ENCODE measurements at places on chromosomes 4 and X.

DNA sequence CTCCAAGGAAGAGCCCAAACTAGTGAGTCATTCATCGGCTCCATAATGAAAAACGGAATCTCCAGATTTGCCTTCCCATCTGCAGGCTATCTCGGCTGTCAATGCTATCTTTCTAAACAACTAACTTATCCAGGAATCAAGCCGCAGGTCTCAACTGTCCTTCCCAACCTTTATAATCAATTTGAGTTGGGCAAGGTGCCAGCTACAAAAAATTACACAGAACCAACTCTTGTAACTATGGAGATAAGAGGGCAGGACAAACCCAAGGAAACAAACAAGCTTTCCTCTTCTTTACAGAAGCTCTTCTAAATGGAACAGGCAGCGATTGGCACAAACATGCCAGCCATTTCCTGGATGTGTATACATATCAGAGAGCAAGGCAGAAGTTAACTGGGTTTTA lies 61.2 kb upstream of the RAI2 start:
- no peak for DNase-seq

- DNase-seq, result no peak
Observed at GRCh38 chr4:157300701-157301100, 80.2 kb downstream of the GRIA2 start.

DNA sequence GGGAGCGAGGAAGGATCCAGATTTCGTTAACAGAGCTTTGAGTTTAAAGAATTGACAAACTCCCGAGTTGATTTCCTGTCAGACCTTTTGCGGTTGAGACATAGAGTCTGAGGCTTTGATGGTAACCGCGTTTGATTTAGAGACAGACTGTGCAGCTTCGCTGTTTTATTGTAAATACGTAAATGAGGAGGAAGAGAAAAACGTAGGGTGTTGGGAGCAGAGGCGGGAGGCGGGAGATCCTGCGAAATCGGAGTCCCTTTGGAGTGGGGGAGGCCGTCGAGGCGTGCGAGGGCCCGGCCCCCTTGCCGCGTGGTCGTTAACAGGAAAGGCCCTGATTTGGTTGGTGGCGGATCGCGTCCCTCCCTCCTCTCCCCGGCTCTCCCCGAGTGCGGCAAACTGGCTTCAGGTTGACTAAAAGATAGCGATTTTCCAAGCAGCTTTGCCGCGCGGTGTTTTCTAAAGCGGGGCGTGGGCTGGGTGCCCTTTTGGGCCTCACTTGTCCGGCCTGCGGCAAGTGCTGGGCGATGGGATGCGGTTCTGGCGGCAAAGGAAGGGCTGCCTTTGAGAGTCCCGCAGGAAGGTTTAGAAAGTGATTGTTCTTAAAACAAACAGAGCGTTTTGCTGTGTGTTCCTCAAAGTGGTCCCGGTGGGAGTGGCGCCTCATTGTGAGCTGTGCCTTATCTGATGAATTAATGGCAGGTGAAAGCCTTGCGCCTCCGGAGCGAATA lies 857 bp downstream of the SCML1 start:
- peak; percentile 48 for DNase-seq

- no peak for DNase-seq
Observed at GRCh38 chr4:46994007-46994405, 625 bp upstream of the GABRA4 start.

DNA sequence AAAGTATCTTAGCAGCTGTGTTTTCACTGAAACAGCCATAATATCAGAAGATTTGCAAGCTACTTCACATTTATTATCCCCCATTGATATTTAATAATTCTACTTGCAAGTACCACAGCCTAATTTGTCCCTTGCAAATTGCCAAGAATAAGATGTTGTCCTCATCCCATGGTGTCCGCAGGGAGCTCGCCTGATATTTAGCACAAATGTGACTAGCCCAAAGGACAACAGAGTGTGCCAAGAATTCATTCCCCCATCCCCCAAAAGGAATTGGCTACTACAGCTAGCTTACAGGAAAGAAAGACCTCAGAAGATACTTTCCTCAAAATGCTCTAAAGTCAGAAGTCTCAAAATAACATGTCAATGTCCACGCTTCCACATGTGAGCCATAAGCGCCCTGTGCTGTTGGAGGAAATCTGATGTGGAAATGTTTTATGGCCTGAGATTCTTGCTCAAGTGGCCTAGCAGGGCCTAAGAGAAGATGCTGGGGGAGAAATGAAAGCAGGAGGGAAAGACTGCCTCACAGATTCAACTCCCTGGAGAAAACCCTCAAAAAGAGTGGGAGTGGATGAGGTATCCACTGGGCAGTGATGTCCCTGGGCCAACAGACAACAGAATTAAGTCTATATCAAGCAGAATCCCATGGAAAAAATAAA lies 111.4 kb downstream of the SH3KBP1 start:
- DNase-seq, result no peak

DNA sequence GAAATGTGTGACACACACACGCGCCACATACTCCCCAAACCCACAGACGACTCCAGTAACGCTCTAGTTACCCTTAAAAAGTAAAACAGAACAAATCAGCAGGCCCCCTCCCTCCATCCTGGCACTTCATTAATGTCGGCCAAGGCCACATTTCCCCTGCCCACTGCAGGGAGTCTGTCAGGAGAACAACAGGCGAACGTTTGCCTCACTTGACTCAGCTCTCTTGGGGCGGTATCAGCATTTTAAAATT lies 671 bp upstream of the FHIP1A start:
- DNase-seq, result no peak

DNA sequence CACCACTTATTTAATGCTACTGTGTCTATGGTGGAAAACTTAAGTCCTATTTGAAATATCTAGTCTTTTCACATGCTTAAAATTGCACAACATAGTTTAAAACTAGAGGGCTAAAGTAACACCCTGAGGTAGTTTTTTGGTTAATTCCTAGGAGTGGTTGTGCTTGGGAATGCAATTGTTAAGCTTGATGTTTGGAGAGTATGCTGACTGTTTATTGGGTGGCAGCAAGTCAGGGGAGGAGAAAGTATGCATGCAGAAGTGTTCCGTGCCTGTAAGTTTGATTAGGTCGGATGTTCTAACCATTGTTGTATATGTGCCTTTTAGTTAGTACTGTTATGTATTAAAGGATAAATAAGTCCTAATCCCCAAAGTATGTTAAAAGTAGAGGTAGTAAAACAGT lies 40.5 kb downstream of the CXCL8 start:
- no peak for DNase-seq

GRCh38 chr4:140090215-140090731 lies 63.7 kb downstream of the MAML3 start:
- no peak for DNase-seq

DNA sequence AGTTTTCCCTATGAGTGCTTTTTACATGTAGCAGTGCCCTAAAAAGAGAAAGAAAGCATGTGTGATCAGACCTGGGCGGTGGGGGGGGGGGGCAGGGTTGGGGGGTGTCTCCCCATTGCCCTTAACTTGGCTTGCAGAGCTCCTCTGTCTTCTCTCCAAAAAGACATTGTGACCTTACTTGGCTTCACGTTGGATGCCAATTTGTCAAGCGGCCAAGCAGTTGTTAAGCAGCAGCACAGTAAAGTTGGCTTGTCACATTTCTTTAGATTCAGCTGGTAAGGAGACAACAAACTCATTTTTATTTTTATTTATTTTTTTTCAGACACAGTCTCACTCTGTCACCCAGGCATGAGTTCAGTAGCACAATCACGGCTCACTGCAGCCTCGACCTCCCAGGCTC lies 57.3 kb upstream of the ZNF157 start:
- no peak for DNase-seq

DNA sequence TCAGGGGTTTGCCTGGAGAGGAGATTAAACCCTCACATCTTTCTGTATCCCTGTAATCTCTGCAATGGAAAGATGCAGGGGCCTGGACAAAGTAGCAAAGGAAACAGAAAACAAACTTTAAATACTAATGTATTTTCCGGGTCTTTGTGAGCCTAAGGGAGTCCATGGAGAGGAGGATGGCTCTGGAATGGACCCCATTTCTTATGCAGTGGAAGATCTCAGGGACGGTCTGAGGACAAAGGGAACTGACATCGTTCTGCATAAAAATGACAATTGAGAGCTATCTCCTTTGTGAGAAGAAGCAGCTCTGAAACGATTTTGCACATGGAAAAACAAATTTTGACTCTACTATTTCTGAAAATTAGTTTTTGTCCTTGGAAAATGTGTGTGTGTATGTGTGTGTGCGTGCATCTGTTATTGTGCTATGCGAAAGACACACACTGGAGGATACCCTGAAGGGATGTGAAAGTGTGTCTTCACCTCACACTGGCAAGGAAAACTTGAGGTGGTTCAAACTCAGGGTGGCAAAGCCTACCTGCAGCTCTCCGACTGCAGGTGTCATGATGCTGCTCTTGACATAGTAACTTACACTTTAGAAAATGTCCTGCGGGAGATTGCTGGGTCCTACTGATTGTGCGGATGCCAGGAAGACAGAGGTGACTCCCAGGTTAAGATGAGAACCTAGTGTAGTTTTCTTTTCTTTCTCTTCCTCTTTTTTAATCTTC lies 126.4 kb upstream of the JADE1 start:
- no peak for DNase-seq

GRCh38 chr4:4437798-4438470 lies 51.0 kb downstream of the NSG1 start:
- no peak for DNase-seq

- peak; percentile 38 for DNase-seq
Observed at GRCh38 chrX:46573892-46574773, 568 bp downstream of the CHST7 start.

DNA sequence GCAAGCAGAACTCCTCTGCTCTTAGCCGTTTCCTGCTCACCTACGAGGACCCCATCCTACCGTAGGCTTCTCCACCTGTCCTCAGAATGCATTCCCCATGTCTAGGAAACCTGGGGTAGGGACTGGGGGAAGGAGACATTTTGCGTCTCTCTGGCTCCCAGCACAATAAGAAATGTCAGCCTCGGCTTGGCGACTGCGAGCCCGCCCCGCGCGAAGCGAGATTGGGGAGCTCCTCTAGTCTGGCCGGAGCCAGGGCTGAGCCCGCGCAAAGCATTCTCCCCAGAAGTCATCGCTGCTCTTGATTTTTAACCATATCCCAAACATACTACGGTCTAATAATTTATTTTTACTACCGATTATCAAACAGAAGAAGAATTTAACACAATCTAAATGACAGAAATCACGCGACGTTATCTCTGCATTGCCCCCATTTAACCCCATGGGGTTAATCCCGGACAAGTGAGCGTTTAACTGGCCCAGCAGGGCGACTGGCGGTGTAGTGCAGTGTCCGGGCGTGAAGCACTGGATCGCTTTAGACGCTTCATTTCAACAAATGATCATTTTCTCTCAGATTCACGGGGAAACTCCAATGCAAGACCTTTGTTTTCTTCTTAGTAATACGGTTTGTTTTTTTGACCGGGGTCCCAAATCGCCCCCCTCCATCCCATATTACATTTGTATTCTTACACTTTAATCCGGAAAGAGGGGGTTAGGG lies 8.0 kb upstream of the PITX2 start:
- DNase-seq, result no peak

- DNase-seq, result no peak
Observed at GRCh38 chr4:54067166-54067565, 2.8 kb upstream of the CHIC2 start.

DNA sequence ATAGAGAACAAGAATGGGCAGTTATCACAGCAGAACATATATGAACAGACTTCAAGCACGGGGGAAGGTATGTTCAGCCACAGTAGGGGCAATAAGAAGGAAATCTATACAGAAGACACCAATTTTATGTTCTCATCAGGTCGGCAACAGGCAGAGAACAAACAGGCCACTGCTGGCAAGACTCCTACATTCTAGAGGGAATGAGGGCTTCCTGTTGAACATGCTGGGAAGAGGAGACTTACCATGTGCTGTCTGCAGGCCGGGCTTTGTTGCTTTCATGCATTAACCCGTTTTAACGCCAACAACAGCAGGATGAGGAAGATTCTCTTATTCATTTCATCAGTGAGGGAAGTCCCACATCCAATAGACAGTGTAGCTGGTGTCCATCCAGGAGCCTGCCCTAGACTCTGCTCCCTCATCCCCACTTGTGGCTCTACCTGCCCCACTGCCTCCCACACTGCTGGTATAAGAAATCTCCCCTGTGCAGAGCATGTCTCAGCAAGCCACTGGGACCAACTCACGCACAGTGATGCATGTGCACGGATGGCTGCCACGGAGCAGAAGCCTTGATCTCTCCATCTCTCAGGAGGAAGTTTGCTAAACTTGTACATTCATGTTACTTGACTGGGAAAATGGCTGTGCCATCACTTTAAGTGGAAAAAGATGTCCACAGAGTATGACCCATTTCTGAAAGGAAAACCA lies 84.5 kb downstream of the ACOX3 start:
- no peak for DNase-seq

DNA sequence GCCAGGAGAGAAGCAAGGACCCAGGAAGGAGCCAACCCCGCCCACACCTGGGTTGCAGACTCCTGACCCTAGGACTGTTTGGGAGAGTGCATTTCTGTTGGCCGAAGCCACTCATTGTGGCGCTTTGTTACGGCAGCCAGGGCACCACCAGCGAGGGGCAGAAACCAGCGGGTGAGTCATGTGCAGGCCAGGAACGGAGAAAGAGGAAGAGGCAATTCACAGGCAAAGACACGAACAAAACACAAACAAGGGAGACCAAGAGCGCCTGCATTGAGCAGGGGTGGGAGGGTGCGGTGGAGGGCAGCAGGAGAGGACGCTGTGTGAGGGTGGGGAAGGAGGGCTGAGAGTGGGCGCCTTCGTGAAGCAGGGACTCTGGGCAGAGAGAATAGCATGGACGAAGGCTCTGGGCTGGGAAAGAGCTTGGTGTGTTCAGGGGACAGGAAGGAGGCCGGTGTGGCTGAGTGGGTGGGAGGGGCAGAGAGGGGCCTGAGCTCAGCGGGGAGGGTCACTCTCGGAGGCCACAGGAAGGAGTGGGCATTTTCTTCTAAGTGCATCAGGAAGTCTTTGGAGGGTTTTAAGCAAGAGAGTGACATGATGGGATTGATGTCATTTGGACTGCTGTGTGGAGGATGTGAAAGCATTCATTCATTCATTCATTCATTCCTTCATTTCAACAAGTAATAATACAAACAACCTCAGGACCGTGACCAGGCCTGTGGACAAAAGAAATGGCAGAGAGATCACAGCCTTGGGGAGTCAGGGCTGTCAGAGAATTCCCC lies 12.2 kb upstream of the WFS1 start:
- DNase-seq, result no peak

- no peak for DNase-seq
Observed at GRCh38 chrX:134792077-134792476, 133.8 kb upstream of the PLAC1 start.

- DNase-seq, result no peak
Observed at GRCh38 chr4:15144967-15145295, 142.7 kb downstream of the CPEB2 start.

DNA sequence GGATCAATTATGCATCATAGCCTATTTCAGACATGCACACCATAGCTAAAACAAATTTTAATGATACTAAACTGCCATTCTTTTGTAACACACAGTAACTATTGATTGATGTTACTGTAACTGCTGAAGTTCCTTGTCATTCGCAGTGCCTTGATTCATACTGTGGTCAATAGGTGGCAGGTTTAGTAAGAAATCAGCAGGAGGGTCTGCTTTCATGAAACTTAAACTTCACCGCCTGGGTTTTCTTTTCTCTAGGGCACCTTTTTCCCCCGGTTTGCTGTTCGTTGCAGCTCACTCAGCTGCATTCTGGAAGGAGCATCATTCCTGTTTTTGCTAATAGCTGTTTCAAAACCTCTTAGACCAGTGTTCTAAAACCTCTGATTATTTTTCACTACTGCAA lies 88.1 kb downstream of the RPA4 start:
- DNase-seq, result no peak

- no peak for DNase-seq
Observed at GRCh38 chr4:52996261-52997131, 134.4 kb downstream of the RASL11B start.

- no peak for DNase-seq
Observed at GRCh38 chrX:113514906-113515305, 674.3 kb upstream of the AMOT start.

Measured in activated naive CD8-positive, alpha-beta T cell treated with anti-CD3 and anti-CD28 coated beads, Interleukin-2, amount 50 U/mL, for 24 hours (primary cell).